ENCODE measurements at places on chromosomes 16 and 17.

GRCh38 chr16:49003022-49003421 lies 278.6 kb downstream of the CBLN1 start:
- no peak for DNase-seq

DNA sequence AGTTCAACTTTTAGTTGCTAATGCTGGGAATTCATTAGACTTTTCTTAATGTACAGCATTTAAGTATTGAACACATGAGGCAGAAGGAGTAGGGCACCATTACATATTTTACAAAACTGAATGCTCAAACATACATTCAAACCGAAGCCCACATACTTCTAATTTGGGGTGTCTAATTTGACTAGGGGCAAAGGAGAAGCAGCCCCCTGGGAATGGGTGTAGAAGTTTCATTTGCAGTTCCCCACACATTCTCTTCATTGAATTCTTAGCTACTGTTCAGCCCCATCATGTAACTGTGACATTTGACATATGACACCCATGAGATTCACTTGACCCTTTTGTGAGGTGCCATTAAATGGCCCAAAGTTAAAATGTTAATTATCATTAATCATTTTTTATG lies 16.4 kb downstream of the IRX6 start:
- DNase-seq: no peak

- no peak for DNase-seq
These were observed 39.4 kb downstream of the TIMM22 start for GRCh38 chr17:1036171-1036844.

- no peak for DNase-seq
These were observed 10.5 kb downstream of the POLDIP2 start for GRCh38 chr17:28346746-28347246.

GRCh38 chr17:41825175-41825845 lies 10.7 kb downstream of the NT5C3B start:
- no peak for DNase-seq

DNA sequence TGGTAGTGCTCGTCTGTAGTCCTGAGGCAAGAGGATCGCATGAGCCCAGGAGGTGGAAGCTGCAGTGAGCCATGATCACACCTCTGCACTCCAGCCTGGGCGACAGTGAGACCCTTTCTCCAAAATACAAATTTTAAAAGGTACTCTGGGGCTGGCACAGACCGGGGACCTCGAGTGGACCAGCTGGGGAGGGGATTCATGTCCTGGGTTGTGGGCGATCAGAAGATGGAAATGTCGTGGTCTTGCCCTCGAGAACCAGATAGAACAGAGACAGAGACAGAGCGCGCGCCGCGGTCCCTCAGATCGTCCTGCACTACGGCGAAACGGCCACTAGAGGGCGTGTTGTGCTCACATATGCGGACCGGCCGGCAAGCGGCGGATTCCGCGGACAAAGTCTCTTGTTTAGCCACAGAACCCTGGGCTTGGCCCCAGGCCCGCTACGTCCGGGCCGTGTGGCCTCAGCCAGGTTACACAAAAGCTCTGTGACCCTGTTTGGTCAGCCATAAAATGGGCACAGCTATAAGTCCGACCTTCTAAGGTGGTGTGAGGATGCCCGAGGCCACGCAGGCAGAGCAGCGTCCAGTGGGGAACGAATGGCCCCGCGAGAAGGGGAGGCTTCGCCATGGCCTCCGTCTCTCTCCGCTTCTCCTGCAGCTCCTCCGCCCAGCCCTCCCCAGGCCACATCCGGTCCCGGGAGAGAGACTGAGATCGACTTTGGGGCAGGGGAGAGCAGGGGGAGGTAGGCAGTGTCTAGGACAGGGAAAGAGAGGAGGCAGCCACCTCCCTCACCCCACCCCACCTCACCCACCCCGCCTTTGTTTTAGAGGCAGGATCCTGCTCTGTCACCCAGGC lies 14.6 kb upstream of the SBK1 start:
- DNase-seq: peak; percentile 29

- DNase-seq: no peak
These were observed 43.6 kb upstream of the MED9 start for GRCh38 chr17:17433000-17433703.

DNA sequence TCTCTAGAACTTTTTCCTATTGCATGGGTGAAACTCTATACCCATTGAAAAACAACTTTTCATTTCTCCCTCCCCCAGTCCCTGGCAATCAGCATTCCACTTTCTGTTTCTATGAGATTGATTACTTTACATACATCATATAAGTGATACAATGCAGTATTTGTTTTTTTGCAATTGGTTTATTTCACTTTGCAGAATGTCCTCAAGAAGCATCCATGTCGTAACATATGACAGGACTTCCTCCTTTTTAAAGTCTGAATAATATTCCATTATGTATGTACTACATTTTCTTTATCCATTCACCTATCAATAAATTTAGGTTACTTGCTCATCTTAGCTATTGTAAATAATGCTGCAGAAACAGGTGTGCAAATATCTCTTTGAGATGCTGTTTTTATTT lies 8.8 kb downstream of the IL21R start:
- DNase-seq: no peak

GRCh38 chr17:73393381-73393780 lies 81.6 kb upstream of the CDC42EP4 start:
- DNase-seq: no peak

DNA sequence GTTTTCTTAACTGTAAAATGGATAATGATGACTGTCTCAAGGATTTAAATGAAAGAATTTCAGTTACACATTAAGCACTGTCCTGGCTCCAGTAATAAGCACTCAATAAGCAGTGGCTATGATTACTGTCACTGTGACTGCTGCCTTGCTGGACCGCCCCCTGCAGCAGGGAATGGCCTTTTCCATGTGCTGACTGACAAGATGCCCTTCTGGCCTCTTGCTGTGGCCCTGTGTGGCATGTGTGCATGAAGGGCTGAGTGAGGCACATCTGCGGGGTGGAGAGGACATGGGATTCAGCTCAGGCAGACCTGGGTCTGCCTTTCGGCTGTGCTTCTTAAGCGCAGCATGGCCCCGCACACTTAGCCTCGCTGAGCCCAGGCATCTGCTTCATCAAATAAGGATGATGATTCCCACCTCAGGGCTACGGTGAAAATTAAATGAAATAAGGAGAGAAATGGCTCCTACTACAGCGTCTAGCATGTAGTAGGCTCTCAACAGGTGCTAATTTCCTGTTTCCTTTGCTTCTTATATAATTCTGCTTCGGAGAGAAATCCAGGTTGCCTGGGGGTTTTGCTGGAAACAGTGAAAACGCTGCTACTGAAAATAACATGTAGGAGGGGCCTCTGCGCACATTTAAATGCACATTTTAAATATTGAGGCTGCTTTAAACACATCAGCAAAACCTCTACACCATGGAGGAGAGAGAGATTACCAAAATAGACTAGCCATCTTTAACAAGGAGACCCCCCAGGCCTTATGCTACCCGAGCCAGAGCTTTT lies 183.9 kb downstream of the PARN start:
- DNase-seq: no peak

- DNase-seq: no peak
These were observed 83.9 kb downstream of the RPA1 start for GRCh38 chr17:1913702-1914101.

GRCh38 chr17:79966681-79967080 lies 69.0 kb downstream of the TBC1D16 start:
- DNase-seq: no peak

DNA sequence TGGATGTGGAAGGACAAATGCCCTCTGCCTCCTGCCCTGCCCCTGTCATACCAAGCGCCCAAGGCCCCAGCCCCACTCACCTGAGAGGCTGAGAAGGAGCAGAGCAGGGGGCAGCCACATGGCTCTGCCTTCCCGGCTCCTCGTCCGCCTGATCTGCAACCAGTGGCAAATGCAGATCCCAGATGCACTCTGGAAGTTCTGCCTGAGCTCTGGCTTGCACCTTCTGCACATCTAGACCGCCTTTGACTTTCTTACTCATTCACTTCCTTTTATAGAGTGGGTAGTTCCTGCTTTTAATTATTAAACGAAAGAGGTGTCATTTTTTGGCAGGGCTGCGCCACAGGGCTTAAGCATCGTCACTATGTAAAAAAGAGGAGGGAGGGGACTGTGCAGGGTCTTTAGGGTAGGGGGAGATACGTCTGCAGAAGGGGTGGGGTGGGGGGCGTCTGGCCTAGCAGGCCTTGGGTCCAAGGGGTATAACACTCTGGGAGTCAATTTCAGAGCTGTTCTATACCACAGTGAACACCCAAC lies at the start of gene CD300LB:
Gene CD300LB, minus strand, starts transcription at position 245 of the 531 bp plus-strand sequence. Its CDS starts 125 bp downstream, at position 120.
- no peak for DNase-seq

GRCh38 chr16:59192551-59193199 lies 458.6 kb upstream of the GOT2 start:
- DNase-seq: no peak
